ENCODE measurements at places on chromosomes 5 and 9.

GRCh38 chr9:72718503-72718902, 197.1 kb downstream of the TMC1 start:
- DNase-seq = no peak

DNA sequence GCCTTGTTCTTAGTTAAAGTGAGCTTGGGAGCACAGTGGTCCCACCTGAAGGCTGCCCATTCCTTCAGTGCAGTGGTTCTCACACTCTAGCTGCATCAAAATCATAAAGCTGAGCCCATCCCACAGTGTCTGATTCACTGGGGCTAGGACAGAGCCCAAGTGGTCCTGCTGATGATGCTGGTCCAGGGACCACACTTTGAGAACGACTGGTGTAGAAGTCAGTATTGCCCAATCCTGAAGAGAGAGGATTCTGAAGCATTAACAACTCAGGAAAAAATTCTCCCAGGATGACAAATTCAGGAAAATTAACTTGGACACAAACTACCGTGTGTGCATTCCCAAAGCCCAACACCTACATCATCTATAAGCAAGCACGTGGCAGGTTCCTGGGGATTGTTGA, 176.2 kb downstream of the GABBR2 start:
- no peak for DNase-seq

DNA sequence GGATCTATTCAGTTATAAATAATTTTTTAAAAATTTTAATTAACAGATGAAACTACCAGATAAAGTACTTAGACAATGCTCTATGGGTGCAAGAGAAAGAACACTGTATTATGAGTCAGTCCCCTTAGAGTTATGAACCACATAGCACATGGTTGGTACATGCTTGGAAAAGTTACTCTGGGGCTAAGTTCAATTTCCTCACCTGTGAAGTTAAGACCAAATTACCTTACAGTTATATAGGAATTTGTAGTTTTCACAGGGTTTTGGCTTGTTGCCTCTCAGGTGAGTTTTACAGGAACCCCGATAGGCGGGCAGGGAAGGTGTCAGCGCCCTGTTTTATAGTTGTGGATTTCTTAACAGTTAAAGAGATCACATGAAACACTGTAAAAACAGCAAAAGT, 1.2 kb downstream of the PANK3 start:
- no peak for DNase-seq

GRCh38 chr5:159435855-159436254, 105.6 kb upstream of the IL12B start:
- no peak for DNase-seq

DNA sequence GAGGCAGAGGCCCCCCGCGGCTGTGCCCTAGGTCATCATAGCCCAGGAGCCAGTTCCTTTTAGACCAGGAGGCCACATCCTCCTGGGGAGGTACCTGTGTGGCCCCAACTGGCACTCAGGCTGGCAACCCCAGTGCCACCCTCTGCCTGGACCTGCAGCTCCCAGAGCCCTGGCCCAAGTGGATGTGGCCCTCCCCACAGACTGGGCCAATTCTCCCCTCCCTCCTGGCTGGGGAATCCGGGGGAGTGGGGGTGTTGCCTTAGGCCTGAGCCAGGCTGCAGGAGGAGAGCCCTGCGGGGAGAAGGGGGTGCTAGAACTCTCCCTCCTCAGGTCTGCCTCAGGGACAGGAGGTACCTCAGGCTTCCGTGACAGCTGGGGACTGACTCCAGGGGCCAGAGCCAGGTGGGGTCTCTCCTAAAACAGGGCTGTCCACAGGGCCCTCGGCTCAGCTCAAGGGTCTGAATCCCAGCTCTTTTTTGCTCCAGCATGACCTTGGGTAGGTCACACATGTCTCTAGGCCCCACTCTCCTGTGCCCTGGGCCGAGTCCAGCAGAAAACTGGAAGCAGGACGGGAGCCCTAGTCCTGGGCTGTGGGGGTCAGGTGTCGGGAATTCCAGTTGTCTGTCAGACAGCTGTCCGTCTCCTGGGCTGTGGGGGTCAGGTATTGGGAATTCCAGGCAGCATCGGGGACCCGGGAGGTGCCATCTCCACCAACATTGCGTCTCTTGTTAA, 9.6 kb downstream of the DNLZ start:
- no peak for DNase-seq

DNA sequence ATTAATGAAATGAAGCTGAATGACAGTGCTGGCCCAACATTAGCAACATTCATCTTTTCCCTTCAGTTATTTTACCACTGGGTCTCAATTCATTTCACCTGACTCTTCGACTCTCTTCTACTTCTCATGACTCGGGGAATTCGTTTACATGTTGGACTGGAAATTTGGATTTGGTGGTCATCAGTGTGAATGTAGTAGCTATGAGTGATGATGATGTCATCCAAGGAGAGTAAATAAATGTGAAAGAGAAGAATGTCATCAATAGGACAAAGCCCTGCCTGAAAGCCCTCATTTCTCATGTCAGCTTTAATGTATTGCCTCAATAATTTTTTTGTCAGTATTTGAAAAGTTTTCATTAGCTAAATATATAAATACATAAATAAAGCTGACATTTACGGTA, 21.9 kb upstream of the CFAP95 start:
- DNase-seq = no peak

All from COR-L47 (cell line).